Mesendoderm (in vitro differentiated cells): ENCODE measurements at places on chromosomes 5 and 9.

- no peaks in the 10 kb centered on the region for H3K36me3 ChIP-seq
- H3K27ac ChIP-seq: no peak overlapping the region
- no peak for DNase-seq
- no peaks in the 10 kb centered on the region for H3K27me3 ChIP-seq
Measured at GRCh38 chr5:149378241-149378820, 761 bp downstream of the IL17B start.

GRCh38 chr5:360257-361027 is 38.9 kb downstream of the AHRR start:
- no peak for DNase-seq
- H3K4me3 ChIP-seq: no peak overlapping the region
- H3K27me3 ChIP-seq: no peaks in the 10 kb centered on the region
- H3K27ac ChIP-seq: no peak overlapping the region
- H3K36me3 ChIP-seq: no peaks in the 10 kb centered on the region

DNA sequence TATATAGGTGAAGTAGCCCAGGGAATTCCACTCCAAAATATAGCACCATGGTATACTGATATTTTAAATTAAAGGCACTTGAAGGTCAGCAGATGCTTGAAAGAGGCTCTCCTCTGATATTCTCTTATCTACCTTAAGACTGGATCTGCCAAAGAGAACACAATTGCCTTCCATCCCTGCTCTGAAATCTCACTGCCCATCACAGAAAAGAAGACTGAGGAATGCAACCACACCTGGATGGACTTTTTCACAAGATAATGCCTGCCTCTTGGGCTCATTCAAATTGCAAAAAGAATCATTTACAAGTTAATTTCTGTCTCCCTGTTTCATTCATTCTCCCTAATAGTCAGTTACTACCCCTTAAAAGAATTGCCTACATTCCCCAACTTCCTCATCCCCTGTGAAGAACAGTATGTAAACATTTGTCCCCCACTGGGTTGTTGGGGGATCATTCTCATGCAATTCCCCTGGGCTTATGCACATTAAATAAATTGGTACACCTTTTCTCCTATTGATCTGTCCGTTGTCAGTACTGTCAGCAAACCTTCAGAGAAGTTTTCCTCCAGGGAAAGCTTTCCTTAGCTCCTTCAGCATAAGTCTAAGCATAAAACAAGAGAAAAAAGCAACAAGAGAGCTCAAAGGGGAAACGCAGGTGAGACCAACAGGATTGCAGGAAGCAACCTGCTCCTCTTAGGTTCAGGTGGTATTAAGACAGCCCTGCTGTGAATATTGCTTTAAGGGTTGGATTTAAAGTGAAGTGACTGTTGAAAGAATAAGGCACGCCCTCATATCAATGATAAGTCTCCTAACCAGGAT is 171.4 kb upstream of the SLC30A5 start:
- no peak overlapping the region for H3K4me3 ChIP-seq
- H3K27me3 ChIP-seq: no peaks in the 10 kb centered on the region
- H3K27ac ChIP-seq: no peak overlapping the region
- no peaks in the 10 kb centered on the region for H3K36me3 ChIP-seq

- H3K27ac ChIP-seq: no peak within 1 kb of the TSS
- H3K27me3 ChIP-seq: no peaks in the 10 kb centered on the region
- H3K4me1 ChIP-seq: no peaks in the 10 kb centered on the region
- H3K4me3 ChIP-seq: no peak within 1 kb of the TSS
- H3K36me3 ChIP-seq: no peaks in the 10 kb centered on the region
Measured at GRCh38 chr9:92424340-92424739, at the start of gene OMD. Gene OMD, minus strand, starts transcription at chr9:92424471. Its CDS starts 6,913 bp downstream, at chr9:92417558.

GRCh38 chr9:7780261-7780988 is 19.2 kb downstream of the DMAC1 start:
- H3K27ac ChIP-seq: no peak overlapping the region
- no peak overlapping the region for H3K4me3 ChIP-seq
- DNase-seq: peak; percentile 28
- H3K27me3 ChIP-seq: no peaks in the 10 kb centered on the region
- no peaks in the 10 kb centered on the region for H3K4me1 ChIP-seq

GRCh38 chr5:83077662-83078261 is 415 bp downstream of the XRCC4 start:
- H3K4me1 ChIP-seq: no peaks in the 10 kb centered on the region
- DNase-seq: peak; percentile 61
- no peaks in the 10 kb centered on the region for H3K27me3 ChIP-seq

- no peaks in the 10 kb centered on the region for H3K36me3 ChIP-seq
- no peak overlapping the region for H3K27ac ChIP-seq
- no peak overlapping the region for H3K4me3 ChIP-seq
- no peak for DNase-seq
Measured at GRCh38 chr9:87776481-87777379, 50.8 kb downstream of the CTSL start.

GRCh38 chr5:4662756-4663155 is 477.4 kb upstream of the ADAMTS16 start:
- no peaks in the 10 kb centered on the region for H3K4me1 ChIP-seq
- no peaks in the 10 kb centered on the region for H3K27me3 ChIP-seq
- no peaks in the 10 kb centered on the region for H3K36me3 ChIP-seq
- H3K4me3 ChIP-seq: no peak overlapping the region
- DNase-seq: no peak
- H3K27ac ChIP-seq: no peak overlapping the region

- no peak overlapping the region for H3K27ac ChIP-seq
- no peak for DNase-seq
- H3K4me3 ChIP-seq: no peak overlapping the region
- H3K4me1 ChIP-seq: no peaks in the 10 kb centered on the region
- no peaks in the 10 kb centered on the region for H3K27me3 ChIP-seq
Measured at GRCh38 chr5:173907686-173908371, 19.7 kb downstream of the CPEB4 start.

GRCh38 chr9:127181595-127182190 is 59.3 kb upstream of the ANGPTL2 start:
- no peak overlapping the region for H3K4me3 ChIP-seq
- no peak for DNase-seq
- no peaks in the 10 kb centered on the region for H3K27me3 ChIP-seq
- H3K4me1 ChIP-seq: peaks cover 3% of the 10 kb centered on the region
- H3K36me3 ChIP-seq: no peaks in the 10 kb centered on the region
- no peak overlapping the region for H3K27ac ChIP-seq

GRCh38 chr9:88502552-88503034 is 32.4 kb upstream of the NXNL2 start:
- no peak overlapping the region for H3K4me3 ChIP-seq
- H3K4me1 ChIP-seq: no peaks in the 10 kb centered on the region
- H3K27ac ChIP-seq: no peak overlapping the region
- no peaks in the 10 kb centered on the region for H3K27me3 ChIP-seq
- peak; percentile 13 for DNase-seq

- H3K4me3 ChIP-seq: no peak overlapping the region
- H3K4me1 ChIP-seq: no peaks in the 10 kb centered on the region
- no peaks in the 10 kb centered on the region for H3K27me3 ChIP-seq
- no peak overlapping the region for H3K27ac ChIP-seq
Measured at GRCh38 chr9:132489536-132489935, 79.5 kb downstream of the CFAP77 start.

GRCh38 chr5:80346055-80346454 is 26.3 kb downstream of the SPZ1 start:
- H3K36me3 ChIP-seq: no peaks in the 10 kb centered on the region
- no peak overlapping the region for H3K4me3 ChIP-seq
- H3K27ac ChIP-seq: no peak overlapping the region
- no peaks in the 10 kb centered on the region for H3K27me3 ChIP-seq
- peak; percentile 72 for DNase-seq
- H3K4me1 ChIP-seq: no peaks in the 10 kb centered on the region

DNA sequence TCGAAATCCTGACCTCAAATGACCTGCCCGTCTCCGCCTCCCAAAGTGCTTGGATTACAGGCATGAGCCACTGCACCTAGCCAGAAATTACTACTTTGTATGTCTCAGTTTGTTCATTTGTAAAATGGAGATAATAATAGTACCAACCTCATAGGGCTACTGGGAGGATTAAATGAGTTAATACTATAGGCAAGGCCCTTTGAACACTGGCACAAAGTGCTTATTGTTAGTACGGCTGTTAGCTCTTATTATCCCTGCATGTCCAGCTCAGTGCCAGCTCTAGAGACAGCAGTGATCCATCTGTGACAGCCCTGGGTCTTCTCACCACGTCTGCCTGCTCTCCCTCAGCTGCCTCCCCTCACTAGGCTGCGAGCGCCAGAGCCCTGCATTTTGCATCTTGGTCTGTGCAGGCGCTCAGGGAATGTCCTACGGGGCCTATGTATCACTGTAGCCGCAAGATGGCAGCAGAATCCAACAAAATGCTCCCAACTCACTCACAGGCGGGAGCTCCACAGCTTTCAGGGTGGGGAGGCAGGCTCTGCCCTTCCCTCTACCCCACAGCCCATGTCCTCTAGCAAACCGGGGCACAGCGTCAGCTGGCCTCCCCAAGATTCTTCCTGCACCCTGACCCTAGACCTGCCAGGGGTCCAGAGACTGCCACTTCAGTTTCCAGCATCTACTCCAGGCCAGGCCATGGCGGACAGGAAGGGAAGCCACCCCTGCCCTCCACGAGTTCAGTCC is 17.7 kb upstream of the AKNA start:
- no peaks in the 10 kb centered on the region for H3K27me3 ChIP-seq
- no peak overlapping the region for H3K4me3 ChIP-seq
- H3K4me1 ChIP-seq: peaks cover 2% of the 10 kb centered on the region
- DNase-seq: peak; percentile 90
- no peaks in the 10 kb centered on the region for H3K36me3 ChIP-seq
- H3K27ac ChIP-seq: no peak overlapping the region
